ENCODE measurements at places on chromosomes 6 and 20. TPM values are rescaled to one million over a fixed set of nuclear protein-coding genes. Genes with fewer than 3 reads are reported as not detected.

DNA sequence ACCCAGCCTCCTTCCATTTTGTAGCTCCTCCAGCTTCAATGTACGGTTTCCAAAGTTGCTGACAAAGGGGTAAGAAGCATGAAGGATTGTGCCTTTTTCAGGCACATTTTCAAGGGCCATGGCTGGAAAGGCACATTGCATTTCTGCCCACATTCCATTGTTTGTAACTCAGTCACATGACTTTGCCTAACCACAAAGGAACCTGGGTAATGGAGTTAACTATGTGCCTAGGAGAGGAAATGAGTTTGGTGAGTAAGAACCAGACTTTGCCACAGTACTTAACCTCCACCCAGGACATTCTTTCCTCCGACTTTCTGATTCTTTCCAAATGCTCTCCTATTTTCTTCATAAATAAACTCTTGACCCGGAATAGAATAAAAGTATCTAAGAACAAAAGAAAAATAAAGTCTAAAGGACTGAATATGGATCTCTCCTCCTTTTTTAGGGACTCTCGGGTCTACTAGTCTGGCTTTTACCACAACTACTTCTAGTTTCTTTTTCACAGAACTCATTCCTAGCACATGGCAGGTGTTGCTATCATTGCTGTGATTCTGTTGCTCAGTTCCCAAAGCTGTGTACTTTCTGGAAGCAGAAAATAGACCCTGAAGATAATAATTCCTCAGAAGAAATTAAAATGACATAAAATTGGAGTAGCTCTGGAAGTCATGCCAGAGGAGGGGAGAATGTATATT lies 81.5 kb upstream of the ISM1 start:
- peaks cover 9% of the 10 kb centered on the region for H3K27me3 ChIP-seq
- no peak overlapping the region for H3K27ac ChIP-seq
- H3K4me1 ChIP-seq, result peaks cover 11% of the 10 kb centered on the region
- no peak overlapping the region for H3K4me3 ChIP-seq
- H3K36me3 ChIP-seq, result no peaks in the 10 kb centered on the region

DNA sequence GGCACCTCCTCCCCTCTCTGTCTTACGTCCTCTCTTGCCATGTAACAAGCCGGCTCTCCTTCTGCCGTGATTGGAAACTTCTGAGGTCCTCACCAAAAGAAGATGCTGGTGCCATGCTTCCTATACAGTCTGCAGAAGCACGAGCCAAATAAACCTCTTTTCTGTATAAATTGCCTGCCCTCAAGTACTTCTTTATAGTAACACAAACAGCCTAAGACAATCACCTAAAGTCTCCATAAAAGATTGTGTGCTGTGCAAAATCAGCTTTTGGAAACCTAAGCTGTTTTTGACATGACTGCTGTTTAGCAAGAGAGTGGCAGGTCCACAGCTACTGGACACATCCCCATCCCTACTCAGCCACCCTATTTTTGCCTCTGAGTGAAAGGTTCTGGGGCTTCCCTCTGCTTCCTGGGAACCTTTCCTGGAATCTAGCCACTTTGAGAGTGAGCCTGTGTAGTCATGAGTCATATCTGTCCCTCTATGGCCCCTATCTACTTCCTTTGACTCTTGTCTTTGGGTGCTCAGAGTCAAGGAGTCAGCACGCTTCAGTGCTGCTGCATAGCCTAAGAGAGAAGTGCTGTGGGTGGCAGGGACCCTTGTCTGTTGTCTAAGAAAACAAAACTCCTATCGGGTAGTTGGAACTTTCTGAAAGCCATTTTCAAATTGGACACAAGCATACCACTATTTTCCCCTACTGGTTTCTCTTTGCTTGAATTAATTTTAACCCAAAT lies 110.0 kb downstream of the PPP1R14C start:
- H3K27ac ChIP-seq, result no peak overlapping the region
- H3K4me1 ChIP-seq, result peaks cover 17% of the 10 kb centered on the region
- no peak overlapping the region for H3K4me3 ChIP-seq
- DNase-seq, result no peak
- H3K36me3 ChIP-seq, result peaks cover 4% of the 10 kb centered on the region

- H3K27ac ChIP-seq, result no peak overlapping the region
- H3K4me1 ChIP-seq, result no peaks in the 10 kb centered on the region
- no peak for DNase-seq
- H3K27me3 ChIP-seq, result peaks cover 10% of the 10 kb centered on the region
Measured at GRCh38 chr6:70973604-70974003, 16.7 kb upstream of the B3GAT2 start.

GRCh38 chr6:15378866-15379265 lies 133.0 kb downstream of the JARID2 start:
- peaks cover 28% of the 10 kb centered on the region for H3K36me3 ChIP-seq
- no peak overlapping the region for H3K27ac ChIP-seq
- H3K27me3 ChIP-seq, result no peaks in the 10 kb centered on the region
- H3K4me3 ChIP-seq, result no peak overlapping the region

GRCh38 chr6:2581611-2582010 lies 169.1 kb downstream of the MYLK4 start:
- no peak overlapping the region for H3K4me3 ChIP-seq
- H3K4me1 ChIP-seq, result no peaks in the 10 kb centered on the region
- no peaks in the 10 kb centered on the region for H3K36me3 ChIP-seq
- DNase-seq, result no peak

GRCh38 chr6:91669154-91669870 lies 1082.4 kb upstream of the MAP3K7 start:
- no peaks in the 10 kb centered on the region for H3K36me3 ChIP-seq
- no peak overlapping the region for H3K27ac ChIP-seq
- no peak overlapping the region for H3K4me3 ChIP-seq
- H3K27me3 ChIP-seq, result no peaks in the 10 kb centered on the region
- H3K4me1 ChIP-seq, result no peaks in the 10 kb centered on the region

DNA sequence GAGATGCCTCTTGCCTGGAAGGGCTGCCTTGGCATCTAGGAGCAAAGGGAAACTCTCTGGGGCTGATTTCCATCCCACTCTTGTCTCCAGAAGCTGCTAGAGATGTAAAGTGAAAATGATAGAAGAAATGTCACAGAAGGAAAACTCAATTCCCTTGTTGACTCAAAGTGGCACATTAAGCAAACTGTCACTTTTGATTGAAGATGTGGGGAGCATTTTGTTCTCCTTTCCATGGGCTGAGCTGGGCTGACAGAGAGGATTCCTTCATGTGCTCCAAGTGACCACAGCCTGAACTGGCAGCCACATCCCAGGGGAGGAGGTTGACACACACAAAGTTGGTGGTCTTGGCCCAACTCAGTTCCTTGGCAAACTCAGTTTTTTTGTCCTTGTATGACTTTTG lies 9.8 kb downstream of the GPR31 start:
- peaks cover 9% of the 10 kb centered on the region for H3K27me3 ChIP-seq
- H3K27ac ChIP-seq, result no peak overlapping the region
- H3K4me1 ChIP-seq, result peaks cover 2% of the 10 kb centered on the region
- DNase-seq, result no peak
- H3K4me3 ChIP-seq, result no peak overlapping the region
- H3K36me3 ChIP-seq, result no peaks in the 10 kb centered on the region

DNA sequence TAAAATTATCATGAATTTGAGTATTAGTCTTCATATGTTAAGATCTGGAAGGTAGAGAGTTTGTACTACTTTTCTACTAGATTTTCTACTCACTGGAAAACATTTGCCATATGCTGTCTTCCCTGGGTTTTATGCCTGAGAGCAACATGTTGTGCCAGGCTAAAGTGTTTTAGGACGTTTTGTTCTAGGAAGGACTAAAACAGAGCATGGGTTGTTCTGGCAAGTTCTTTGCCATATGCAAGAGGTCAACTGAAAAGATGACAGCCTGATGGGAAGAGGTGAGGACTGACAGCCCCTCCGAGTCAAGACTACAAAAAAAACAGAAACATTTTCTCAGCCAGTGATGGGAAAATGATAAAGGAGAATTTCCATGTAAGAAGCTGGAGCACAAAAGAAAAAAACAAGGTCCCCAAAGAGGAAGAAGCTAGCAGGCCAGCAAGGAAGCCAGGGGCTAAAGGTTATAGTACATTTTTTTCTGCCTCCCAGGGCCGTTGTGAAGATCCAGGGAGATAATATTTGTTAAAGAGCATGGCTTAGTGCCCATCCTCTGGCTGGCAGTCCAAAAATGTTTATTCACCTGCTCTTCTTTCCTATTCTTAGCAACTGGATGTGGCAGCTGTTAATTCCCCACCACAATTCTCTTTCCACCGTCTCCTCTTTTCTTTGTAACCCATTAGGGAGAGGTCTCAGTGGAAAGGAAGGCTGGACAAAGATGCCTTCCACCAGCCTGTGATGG lies 7.8 kb downstream of the SCGN start:
- H3K4me1 ChIP-seq, result no peaks in the 10 kb centered on the region
- H3K4me3 ChIP-seq, result no peak overlapping the region
- H3K36me3 ChIP-seq, result no peaks in the 10 kb centered on the region
- H3K27ac ChIP-seq, result no peak overlapping the region
- no peak for DNase-seq

LRFN2 gene
- total RNA-seq, result not detected

GPR63 gene
- 1.1 TPM for total RNA-seq

TREML1 gene
- not detected for total RNA-seq

JPH2 gene
- 0.36 TPM for total RNA-seq
